NCI-H2081 (cell line): ENCODE measurements at places on chromosomes 13 and 19.

DNA sequence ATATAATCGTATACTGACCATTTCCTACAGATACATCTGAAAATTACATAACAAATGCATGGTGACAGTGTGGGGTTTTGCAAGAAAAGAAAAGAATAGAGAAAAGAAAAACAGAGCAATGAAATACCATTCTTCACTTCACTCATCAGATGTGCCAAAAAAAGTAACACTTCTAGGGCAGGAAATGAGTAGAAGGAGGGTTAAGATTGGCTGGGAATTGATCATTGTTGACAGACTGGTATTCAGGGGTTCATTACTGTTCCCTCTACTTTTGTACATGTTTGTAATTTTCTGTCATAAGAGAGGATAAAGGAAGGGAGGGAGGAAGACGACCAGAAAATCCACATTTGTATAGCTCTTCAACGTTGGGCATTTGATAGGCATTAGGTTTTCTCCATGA lies 31.5 kb downstream of the ABCC4 start:
- no peak for DNase-seq

- DNase-seq, result no peak
Measured at GRCh38 chr13:113607056-113607888, 22.7 kb downstream of the TFDP1 start.

- DNase-seq, result no peak
Measured at GRCh38 chr13:100280681-100281080, 191.8 kb downstream of the PCCA start.

DNA sequence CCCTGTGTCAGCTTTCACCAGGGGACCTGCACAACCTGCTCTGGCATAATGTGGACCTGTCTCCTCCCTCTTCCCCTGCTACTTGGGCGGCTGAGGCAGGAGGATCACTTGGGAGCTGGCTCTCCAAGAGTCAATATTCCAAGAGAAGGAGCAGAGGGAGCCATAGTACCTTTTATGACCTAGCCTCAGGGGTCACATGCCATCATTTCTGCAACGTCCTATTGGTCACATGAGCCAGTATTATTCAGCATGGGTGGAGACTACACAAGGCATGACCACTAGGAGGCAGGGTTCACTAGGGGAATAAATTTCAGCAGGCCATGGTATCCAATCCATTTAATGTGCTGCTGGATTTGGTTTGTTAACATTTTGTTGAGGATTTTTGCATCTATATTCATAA lies 12.0 kb upstream of the SHFL start:
- DNase-seq, result peak; percentile 65

DNA sequence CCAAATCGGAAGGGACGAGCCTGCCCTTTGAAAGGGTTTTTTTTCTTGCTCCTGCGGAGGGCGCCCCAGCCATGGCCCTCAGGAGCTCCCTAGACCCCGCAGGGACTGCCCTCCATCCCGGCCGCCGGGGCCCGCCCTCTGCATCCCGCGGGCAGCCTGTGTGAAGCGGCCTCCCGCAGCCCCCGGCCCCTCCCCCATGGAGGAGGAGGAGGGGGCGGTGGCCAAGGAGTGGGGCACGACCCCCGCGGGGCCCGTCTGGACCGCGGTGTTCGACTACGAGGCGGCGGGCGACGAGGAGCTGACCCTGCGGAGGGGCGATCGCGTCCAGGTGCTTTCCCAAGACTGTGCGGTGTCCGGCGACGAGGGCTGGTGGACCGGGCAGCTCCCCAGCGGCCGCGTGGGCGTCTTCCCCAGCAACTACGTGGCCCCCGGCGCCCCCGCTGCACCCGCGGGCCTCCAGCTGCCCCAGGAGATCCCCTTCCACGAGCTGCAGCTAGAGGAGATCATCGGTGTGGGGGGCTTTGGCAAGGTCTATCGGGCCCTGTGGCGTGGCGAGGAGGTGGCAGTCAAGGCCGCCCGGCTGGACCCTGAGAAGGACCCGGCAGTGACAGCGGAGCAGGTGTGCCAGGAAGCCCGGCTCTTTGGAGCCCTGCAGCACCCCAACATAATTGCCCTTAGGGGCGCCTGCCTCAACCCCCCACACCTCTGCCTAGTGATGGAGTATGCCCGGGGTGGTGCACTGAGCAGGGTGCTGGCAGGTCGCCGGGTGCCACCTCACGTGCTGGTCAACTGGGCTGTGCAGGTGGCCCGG lies 815 bp downstream of the MAP3K10 start:
- DNase-seq, result peak; percentile 12

GRCh38 chr19:40756502-40757110 lies 5.6 kb downstream of the SNRPA start:
- no peak for DNase-seq
